Ascending aorta (tissue), 2 donors: ENCODE measurements at places on chromosomes 13 and 19.

- DNase-seq, result no peak
These were observed 5.5 kb upstream of the KCTD4 start for GRCh38 chr13:45206340-45206739.

DNA sequence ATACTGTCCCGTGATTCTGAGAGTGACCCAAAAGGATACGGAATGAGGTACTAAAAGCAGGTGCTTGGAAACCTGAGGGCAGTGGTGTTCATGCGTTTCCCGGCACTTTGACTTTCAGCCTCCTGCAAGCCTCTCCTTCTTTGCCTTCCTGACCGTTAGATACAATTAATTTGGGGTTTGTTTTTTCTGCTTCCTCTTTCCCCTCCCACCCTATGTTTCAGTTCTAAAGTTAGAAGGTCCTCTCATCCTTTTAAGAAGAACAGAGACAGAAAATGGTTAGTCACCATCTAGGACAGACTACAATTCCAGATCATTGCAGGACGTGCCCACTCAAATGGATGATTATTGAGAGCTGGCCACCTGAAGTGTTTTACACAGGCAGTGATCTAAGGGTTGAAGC lies 1.8 kb upstream of the LILRB4 start:
- no peak for DNase-seq

- no peak for DNase-seq
These were observed 278.7 kb downstream of the PCDH9 start for GRCh38 chr13:66951426-66951825.

- no peak for DNase-seq
These were observed 47.7 kb upstream of the UQCRFS1 start for GRCh38 chr19:29260477-29261317.

DNA sequence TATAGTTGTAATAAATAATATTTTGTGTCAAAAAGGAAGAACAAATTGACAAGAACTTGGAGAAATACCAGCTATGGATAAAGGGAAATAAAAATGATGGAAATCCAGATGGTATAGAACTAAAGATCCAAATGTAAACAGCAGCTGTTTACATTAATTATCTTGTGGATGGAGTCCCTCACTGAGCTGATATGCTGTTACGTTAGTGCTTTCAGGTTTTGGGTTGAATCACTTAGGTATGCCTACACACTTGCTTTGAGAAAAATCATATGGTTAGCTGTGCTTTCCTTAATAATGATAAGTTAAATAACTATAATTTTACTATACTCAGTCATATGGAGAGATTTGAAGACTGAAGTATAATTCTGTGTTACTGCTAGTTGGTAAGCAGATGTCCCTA lies 27.7 kb downstream of the WASF3 start:
- DNase-seq, result no peak

DNA sequence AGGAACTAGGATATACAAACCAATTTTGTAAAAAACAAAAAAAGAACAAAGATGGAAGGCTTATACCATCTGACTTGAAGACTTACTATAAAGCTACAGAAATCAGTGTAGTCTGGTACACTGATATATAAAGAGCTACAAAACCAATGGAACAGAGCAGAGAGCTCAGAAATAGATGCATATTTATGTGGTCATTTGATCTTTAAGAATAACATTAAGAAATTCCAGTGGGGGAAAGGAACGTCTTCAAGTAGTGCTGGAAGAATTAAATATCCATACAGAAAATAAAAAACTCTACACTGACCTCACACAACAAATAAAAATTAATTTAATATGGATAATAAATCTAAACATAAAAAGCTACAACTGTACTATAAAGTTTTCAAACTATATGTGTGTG lies 317.0 kb downstream of the ENOX1 start:
- DNase-seq, result no peak

GRCh38 chr19:18666317-18666716 lies 17.2 kb upstream of the CRTC1 start:
- DNase-seq, result no peak

DNA sequence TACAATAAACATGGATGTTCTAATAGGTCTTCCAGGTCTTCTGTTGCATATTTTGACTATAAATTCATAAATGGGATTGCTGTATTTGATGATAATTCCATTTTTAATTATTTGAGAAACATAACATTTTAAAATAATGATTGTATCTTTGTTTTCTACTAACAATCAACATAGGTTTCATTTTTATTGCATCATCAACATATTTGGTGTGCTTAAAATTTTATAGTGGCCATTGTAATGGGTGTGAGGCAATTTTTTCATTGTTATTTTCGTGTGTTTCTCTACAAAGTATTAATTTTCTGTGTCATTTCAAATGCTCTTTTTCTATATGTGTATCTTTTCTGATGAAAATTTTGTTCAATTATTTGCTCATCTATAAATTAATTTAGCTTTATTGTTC lies 13.2 kb downstream of the ZNF493 start:
- no peak for DNase-seq
